WTC11 (cell line): ENCODE measurements at places on chromosomes 2 and 18. TPM values are rescaled to one million over a fixed set of nuclear protein-coding genes. Genes with fewer than 3 reads are reported as not detected.
A peak's percentile ranks its signal among the peaks of the same experiment; 100 is the strongest.

DNA sequence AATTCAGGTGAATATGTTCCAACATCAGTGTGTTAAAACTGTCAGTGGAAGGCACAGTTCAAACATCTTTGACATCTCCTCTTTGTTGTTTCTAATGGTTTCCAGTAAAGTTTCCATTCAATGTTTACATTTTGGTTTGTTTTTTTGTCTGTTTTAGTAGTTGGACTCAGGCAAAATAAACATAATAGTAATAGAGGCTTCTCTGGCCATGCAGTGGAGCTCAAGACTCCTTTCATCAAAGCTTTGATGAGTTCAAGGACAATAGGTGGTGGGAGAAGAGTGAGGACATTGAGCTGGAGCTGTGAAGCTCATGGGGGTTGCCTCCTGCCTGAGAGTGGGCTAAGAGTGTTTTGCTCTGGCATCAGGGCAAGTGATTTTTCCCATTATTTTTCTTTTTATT is 1853.7 kb upstream of the CELF4 start:
- DNase-seq, result no peak
- no peaks in the 10 kb centered on the region for H3K27me3 ChIP-seq
- no peak overlapping the region for H3K4me3 ChIP-seq
- H3K4me1 ChIP-seq, result 0 out of 2 replicates have a peak, but pooled peaks cover 10% of the 10 kb centered on the region

- peak; percentile 18 for DNase-seq
- no peak overlapping the region; the same call in 1 of the 2 replicates for H3K27ac ChIP-seq
- no peaks in the 10 kb centered on the region for H3K36me3 ChIP-seq
- peaks cover 6% of the 10 kb centered on the region for H3K27me3 ChIP-seq
Observed at GRCh38 chr2:44051593-44052347, 56.0 kb upstream of the LRPPRC start.

- H3K4me1 ChIP-seq, result peaks cover 25% of the 10 kb centered on the region
- H3K27me3 ChIP-seq, result no peaks in the 10 kb centered on the region
- DNase-seq, result no peak
Observed at GRCh38 chr2:79771493-79771892, 258.6 kb downstream of the CTNNA2 start.

DNA sequence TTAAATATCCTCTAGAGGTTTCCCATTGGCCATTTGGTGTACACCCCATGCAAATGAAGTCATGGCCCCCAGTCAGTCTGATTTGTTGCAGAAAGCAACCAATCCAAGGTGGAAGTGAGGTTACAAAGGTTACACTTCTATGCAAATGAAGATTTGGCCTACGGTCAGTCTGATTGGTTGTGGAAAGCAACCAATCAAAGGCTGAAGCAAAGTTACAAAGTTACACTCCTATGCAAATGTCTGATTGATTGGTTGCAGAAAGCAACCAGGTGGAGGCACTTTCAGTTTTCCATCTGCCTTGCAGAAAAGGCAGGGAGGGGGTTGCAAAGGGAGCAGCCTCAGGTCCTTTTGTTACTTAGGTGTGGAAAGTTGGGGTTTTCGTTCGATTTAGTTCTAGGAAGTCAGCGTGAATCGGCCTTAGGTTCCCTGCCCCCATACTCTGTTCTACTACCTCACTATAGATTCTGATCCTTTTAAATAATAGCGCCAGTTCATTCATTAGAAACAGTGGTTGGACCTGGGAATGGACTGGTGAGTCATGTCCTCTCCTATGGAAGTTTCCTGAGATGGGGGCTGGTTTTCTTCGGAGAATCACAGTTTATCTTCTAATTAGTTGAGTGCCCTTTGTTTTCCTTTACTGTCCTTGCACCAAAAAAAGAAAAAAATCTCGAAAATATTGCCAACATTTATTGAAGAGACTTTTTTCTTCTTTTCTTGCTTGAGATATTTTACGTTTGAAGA is 279.5 kb downstream of the AGAP1 start:
- H3K36me3 ChIP-seq, result peaks cover 8% of the 10 kb centered on the region; the same call in 1 of the 2 replicates
- no peak for DNase-seq

- peak overlapping the region; percentile 88 for H3K4me3 ChIP-seq
- peaks cover 52% of the 10 kb centered on the region for H3K4me1 ChIP-seq
- no peaks in the 10 kb centered on the region for H3K36me3 ChIP-seq
- no peak overlapping the region for H3K27ac ChIP-seq
- DNase-seq, result no peak
Observed at GRCh38 chr2:156435396-156435717, 822 bp upstream of the GPD2 start.

GRCh38 chr2:31318361-31319336 is 84.7 kb downstream of the EHD3 start:
- no peak overlapping the region for H3K27ac ChIP-seq
- no peaks in the 10 kb centered on the region for H3K27me3 ChIP-seq
- DNase-seq, result no peak
- no peak overlapping the region for H3K4me3 ChIP-seq
- H3K4me1 ChIP-seq, result peaks cover 11% of the 10 kb centered on the region

DNA sequence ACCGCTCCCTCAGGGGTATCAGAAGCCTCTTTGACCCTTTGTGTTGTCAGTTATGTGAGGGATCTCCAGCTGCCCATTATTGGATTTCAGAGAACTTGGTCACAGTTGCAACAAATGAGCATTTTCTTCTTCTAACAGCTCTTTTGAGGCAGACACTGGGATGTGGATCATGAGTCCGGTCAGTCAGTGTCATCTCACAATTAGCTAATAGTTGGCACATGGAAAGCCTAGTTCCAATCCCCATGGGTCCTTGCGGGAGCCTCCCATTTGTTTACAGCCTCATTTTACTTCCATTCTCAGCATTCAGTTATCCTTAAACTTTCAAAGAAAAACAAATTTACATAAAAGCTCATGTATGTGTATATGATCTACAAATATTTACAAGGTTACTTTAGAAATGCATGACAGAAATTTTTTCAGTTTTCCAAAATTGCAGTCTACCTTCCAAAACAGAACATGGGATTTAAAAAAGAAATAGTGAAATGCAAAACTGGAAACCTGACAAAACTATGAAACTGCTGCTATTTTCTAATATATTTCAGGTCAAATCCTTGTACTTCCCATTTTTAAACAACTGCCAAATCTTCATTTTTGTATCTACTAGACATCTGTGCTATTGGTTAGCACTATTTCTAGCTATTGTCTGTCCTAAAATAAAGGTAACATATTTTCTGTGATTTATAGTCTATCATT is 547.1 kb upstream of the ZEB2 start:
- no peak for DNase-seq
- no peak overlapping the region for H3K27ac ChIP-seq
- peaks cover 15% of the 10 kb centered on the region for H3K4me1 ChIP-seq
- H3K4me3 ChIP-seq, result no peak overlapping the region
- peaks cover 9% of the 10 kb centered on the region for H3K36me3 ChIP-seq
- H3K27me3 ChIP-seq, result no peaks in the 10 kb centered on the region

The GAD1 gene
- 2.5 to 3.6 TPM (median 2.6 TPM) in 3 replicates for total RNA-seq

- DNase-seq, result no peak
- H3K27ac ChIP-seq, result no peak overlapping the region
- no peaks in the 10 kb centered on the region for H3K4me1 ChIP-seq
- H3K36me3 ChIP-seq, result no peaks in the 10 kb centered on the region; the same call in 1 of the 2 replicates
- H3K4me3 ChIP-seq, result no peak overlapping the region
Observed at GRCh38 chr2:71721669-71722068, 268.3 kb downstream of the DYSF start.

GRCh38 chr2:120319686-120320317 is 26.1 kb upstream of the INHBB start:
- H3K36me3 ChIP-seq, result no peaks in the 10 kb centered on the region
- H3K4me1 ChIP-seq, result no peaks in the 10 kb centered on the region
- H3K4me3 ChIP-seq, result no peak overlapping the region
- no peak for DNase-seq
- peaks cover 21% of the 10 kb centered on the region for H3K27me3 ChIP-seq
- H3K27ac ChIP-seq, result no peak overlapping the region

The MPP4 gene
- total RNA-seq, result not detected in 3 replicates
